ENCODE measurements at places on chromosomes 4 and X.

GRCh38 chr4:15682242-15683142, 865 bp downstream of the FAM200B start:
- peak; percentile 24 for DNase-seq

GRCh38 chrX:92231391-92231790, 452.2 kb downstream of the PCDH11X start:
- DNase-seq: no peak

DNA sequence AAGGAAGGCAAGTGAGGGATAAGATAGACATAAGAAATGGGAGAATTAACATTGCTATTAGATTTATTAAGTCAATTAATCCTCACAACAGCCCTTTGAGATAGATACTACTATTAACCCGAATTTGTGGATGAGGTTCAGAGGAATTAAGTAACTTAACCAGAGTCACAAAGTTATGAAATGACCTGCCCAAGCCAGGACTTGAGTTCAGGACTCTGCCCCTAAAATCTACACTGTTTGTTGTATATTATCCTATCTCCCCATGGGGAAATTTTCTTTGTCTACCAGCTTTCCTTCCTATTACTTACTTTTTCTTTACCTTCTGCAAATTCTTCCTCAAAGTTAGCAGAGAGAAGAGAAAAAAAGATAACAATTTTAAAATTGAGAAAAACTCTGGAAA, 33.4 kb upstream of the UBQLN2 start:
- DNase-seq: no peak

DNA sequence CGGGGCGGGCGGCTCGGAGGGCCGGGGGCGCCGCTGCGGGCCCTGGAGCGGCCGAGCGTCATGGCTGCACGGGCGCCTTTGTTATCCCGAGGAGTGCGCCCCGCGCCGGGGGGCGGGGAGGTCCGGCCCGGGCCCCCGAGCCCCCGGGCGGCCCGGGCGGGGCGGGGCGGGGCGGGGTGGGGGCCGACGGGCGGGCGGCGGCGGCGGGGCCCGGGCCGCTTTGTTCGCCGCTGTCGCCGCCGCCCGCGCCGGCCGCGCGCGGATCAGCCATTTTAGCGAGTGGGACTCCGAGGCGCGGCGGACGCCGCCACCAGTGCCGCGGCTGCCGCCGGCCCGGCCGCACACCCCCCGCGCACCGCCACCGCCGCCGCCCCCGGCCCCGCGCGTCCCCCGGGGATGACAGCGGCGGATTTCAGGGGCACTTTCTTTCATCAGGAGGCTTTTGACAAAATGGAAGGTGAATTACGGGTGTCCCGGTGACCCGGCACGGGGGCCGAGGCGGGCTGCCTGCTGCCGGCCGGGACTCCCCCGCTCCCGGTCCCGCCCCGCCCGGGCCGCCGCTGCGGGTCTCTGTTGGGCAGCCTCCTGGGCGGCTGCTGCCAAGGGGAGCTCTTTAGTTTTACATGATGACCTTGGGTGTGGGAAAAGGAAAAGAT, 1.2 kb downstream of the HMGB3 start:
- peak; percentile 2 for DNase-seq

DNA sequence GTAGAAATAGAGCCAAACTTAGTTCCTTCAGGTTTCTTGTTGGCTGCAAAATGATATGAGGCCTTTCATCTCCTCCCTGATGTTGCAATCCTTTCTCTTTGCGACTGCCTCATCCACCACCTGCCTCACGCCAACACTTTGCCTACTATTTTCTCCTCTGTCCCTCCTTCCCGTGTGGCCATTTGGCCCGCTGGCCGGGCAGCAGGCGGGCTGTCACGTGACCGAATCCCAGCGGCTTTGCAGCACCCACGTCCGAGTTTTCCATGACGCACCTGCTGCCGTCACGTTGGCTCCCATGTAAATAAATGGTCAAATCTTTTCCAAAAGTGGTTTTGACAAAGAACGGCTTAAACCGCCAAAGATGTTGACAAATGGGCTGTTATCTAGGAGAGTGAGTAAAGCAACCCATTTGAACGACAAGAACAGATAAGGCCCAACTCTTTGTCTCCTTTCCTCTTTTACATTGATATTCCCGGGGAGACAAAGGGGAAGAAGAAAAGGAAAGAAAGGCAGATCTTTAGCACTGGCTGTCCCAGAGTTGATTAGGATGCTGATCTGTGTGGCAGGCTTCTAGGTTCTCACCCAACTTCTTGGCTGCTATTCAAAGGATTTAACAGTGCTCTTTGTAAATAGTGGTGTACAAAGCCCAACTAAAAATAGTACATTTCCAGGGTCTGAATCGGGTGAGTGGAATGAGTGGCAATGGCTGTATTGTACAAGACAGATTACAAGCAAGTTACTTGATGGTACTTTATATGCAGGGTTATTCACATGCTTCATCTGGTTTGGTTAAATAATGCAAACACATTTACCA, 174.2 kb upstream of the JADE1 start:
- peak; percentile 17 for DNase-seq

GRCh38 chr4:96264941-96265463, 425.1 kb downstream of the PDHA2 start:
- no peak for DNase-seq

- DNase-seq: no peak
Observed at GRCh38 chr4:151835467-151835866, 74.7 kb upstream of the GATB start.

DNA sequence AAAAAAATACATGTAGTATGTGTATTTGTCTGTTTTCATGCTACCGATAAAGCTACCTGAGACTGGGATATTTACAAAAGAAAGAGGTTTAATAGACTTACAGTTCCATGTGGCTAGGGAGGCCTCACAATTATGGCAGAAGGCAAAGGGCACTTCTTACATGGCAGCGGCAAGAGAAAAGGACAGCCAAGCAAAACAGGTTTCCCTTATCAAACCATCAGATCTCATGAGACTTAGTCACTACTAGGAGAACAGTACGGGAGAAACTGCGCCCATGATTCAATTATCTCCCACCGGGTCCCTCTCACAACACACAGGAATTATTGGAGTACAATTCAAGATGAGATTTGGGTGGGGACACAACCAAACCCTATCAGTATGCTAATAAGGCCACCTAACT, 137.0 kb upstream of the ELOVL6 start:
- no peak for DNase-seq

GRCh38 chr4:38523524-38524448, 140.2 kb upstream of the KLF3 start:
- DNase-seq: no peak

DNA sequence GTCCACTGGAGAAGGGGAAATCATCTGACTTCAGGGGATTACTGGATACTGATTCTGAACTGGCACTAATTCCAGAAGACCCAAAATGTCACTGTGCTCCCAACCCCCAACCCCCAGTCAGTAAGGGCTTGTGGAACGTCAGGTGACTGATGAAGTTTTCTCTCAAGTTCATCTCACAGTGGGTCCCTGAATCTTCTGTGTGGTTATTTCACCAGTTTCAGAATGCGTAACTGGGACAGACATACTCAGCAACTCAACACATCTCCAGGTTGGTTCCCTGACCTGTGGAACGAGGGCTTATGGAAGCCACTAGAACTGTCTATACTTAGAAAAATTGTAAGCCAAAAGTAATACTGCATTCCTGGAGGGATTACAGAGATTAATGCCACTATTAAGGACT, 45.3 kb downstream of the DDX60L start:
- no peak for DNase-seq

DNA sequence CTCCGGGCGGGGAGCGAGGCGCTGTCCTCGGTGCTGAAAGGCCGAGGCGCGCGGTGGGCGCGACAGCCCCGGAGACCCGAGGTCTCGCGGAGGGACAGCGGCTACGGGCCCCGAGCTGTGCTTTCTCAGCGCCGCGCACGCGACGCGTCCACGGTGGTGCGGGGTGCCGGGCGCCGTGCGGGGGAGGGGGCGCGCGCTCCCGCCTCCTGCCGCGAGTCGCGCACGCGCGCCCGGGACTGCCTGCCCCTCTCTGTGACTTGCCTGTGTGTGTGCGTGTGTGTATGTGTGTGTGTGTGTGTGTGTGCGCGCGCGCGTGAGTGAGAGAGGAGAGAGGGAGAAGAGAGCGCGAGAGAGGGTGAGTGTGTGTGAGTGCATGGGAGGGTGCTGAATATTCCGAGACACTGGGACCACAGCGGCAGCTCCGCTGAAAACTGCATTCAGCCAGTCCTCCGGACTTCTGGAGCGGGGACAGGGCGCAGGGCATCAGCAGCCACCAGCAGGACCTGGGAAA, at the start of gene GRIA2:
Gene GRIA2, plus strand, starts transcription at position 358 of the 511 bp plus-strand sequence. CDS start 315 bp downstream, outside the sequence.
- DNase-seq: peak; percentile 62

DNA sequence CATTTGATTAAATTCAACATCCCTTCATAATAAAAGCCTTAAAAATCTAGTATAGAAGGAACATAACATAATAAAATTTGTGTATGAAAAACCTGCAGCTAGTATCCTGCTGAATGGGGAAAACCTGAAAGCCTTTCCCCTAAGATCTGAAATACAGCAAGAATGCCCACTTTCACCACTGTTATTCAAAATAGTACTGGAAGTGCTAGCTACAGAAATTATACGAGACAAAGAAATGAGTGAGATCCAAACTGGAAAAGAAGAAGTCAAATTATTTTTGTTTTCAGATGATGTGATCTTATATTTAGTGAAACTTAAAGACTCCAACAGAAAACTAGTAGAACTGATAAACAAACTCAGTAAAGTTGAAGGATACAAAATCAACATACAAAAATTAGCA, 152.9 kb downstream of the RTL3 start:
- DNase-seq: no peak

DNA sequence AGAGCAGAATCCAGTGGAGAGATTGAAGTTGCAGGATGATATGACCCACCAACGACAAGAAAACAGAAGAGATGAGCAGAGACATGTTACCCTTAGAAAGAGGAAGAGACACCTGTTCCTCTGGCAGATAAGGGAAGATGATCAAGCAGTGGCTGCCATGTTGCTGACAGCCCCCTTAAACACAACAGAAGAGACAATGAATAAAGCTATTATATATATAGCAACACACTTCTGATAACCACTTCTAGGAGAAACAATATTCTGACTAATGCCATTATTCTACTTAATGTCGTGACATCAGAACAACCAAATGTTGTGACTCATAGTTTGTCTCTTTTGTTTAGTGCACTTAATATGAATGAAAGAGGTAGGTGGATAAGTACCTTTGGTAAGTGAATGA, 44.9 kb downstream of the SH3RF1 start:
- peak; percentile 55 for DNase-seq

- DNase-seq: no peak
Observed at GRCh38 chrX:40202456-40202855, 104.7 kb upstream of the BCOR start.

GRCh38 chr4:188691811-188692210, 552.6 kb downstream of the TRIML1 start:
- peak; percentile 66 for DNase-seq

DNA sequence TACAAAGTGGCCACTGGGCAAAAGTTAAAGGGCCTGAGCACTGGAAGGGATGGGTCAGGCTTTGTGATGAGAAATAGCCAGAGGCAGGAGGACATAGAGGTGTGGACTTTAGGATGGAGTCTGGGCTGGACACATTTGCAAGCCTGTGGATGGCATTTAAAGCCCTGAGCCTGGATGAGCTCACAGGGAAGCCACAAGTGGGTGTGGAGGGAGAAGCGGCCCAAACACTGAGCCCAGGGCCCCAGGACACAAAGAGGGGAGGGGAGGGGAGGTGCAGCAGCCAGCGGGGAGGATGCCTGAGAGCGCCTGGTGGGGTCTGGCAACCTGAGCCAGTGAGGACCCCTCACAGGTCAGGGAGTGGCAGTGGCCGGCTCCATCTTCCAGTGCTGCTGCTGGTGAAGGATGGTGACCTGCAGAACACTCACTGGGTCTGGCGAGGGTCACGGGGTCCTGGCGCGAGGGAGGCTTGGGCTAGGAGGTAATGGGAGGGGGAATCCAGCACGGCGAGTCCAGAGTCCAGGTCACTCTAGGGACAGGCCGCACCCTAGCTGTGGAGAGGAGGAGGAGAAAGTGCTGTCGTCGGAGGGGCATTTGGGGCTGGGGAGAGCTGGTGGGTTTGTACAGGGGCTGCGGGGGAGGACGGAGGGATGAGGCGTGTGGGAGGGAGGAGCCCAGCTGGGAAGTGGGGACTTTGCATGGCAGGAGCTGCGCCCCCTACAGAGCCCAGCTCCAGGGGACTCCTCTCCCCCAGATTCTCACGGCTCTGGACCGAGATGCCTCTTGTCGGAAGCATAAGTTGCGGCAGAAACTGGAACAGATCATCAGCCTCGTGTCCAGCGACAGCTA, 7.0 kb downstream of the LAGE3 start:
- no peak for DNase-seq

GRCh38 chr4:76765473-76766183, 132.3 kb downstream of the SOWAHB start:
- DNase-seq: peak; percentile 91

- DNase-seq: no peak
Observed at GRCh38 chr4:39326468-39326977, 39.6 kb downstream of the RFC1 start.

GRCh38 chr4:15868826-15869413, 69.6 kb downstream of the FGFBP1 start:
- DNase-seq: no peak

- no peak for DNase-seq
Observed at GRCh38 chr4:113908829-113909228, 70.6 kb downstream of the ARSJ start.

GRCh38 chr4:130043732-130044160, 947.8 kb downstream of the C4orf33 start:
- peak; percentile 53 for DNase-seq

- no peak for DNase-seq
Observed at GRCh38 chrX:142299406-142299805, 94.3 kb upstream of the MAGEC2 start.

DNA sequence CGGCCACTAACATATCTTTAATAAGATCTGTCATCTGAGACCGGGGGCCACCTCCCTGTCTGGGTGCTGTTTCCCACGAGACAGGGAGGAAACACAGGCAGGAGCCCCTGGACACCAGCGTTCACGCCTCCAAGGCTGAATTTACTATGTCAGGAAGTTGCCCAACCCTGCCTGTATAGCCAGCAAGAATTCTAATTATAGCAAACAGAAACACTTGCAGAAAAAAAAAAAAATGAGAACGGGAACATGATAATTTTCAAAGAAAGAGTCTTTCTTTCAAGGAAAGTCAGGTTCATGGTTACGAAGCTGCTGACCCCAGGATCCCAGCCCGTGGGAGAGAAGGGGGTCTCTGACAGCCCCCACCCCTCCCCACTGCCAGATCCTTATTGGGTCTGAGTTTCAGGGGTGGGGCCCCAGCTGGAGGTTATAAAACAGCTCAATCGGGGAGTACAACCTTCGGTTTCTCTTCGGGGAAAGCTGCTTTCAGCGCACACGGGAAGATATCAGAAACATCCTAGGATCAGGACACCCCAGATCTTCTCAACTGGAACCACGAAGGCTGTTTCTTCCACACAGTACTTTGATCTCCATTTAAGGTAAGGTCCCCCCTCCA, at the start of gene IL3RA:
Gene IL3RA, plus strand, starts transcription at position 455 of the 613 bp plus-strand sequence. CDS start 4,981 bp downstream, outside the sequence.
- DNase-seq: peak; percentile 15

GRCh38 chrX:138763761-138764160, 52.2 kb upstream of the FGF13 start:
- DNase-seq: no peak

- peak; percentile 18 for DNase-seq
Observed at GRCh38 chr4:101967697-101968346, 177.3 kb downstream of the BANK1 start.

GRCh38 chr4:163702736-163703135, 208.2 kb downstream of the TMA16 start:
- DNase-seq: no peak

- DNase-seq: peak; percentile 92
Observed at GRCh38 chr4:130210864-130211263, 1114.9 kb downstream of the C4orf33 start.
